ENCODE measurements at places on chromosomes 7 and 10.

GRCh38 chr7:2626498-2627117 lies 5.2 kb upstream of the TTYH3 start:
- DNase-seq = no peak

- no peak for DNase-seq
These were observed 13.8 kb downstream of the VIPR2 start for GRCh38 chr7:159130820-159131219.

- no peak for DNase-seq
These were observed 39.9 kb downstream of the DKK1 start for GRCh38 chr10:52353960-52354394.

- no peak for DNase-seq
These were observed 10.7 kb downstream of the A1CF start for GRCh38 chr10:50874723-50875122.

GRCh38 chr10:69506487-69506833 lies 55.2 kb downstream of the TSPAN15 start:
- no peak for DNase-seq

GRCh38 chr7:6563936-6564770 lies 12.9 kb upstream of the GRID2IP start:
- DNase-seq = no peak

GRCh38 chr10:49620286-49620810 lies 6.5 kb downstream of the CHAT start:
- no peak for DNase-seq

All from tibial nerve (tissue), 4 donors.